ENCODE measurements at places on chromosomes 4 and X.

DNA sequence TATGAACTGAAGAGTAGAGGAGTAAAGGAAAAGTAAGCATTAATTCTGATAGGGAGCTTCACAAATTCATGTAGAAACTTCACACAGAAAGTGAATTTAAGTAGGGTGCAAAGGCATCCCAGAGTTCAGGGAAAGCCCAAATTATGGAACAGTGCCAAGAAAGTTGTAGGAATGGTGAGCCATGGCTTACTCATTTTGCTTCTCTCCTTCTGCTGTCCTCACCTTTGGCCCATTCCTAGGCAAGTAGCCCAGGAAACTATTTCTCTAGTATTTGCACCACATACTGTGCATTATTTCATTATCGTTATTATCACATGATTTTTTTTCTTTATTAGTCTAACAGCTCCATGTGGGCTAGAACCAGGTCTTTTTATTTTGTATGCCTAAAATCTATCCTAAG, 34.9 kb upstream of the IL1RAPL1 start:
- DNase-seq, result no peak

DNA sequence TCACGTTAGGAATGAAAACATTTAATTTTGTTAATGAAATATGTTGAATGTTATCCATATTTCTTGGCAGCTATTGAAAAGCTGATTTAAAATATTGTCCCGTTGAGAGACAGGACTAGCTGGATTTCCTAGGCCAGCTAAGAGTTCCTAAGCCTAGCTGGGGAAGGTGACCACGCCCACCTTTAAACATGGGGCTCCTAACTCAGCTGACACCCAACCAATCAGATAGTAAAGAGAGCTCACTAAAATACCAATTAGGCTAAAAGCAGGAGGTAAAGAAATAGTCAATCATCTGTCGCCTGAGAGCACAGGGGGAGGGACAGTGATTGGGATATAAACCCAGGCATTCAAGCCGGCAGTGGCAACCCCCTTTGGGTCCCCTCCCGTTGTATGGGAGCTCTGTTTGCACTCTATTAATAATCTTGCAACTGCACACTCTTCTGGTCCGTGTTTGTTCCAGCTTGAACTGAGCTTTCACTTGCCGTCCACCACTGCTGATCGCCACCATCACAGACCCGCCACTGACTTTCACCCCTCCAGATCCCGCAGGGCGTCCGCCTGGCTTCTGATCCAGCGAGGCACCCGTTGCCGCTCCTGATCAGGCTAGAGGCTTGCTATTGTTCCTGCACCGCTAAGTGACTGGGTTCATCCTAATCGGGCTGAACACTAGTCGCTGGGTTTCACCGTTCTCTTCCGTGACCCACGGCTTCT, 308.9 kb downstream of the GLUD2 start:
- no peak for DNase-seq

DNA sequence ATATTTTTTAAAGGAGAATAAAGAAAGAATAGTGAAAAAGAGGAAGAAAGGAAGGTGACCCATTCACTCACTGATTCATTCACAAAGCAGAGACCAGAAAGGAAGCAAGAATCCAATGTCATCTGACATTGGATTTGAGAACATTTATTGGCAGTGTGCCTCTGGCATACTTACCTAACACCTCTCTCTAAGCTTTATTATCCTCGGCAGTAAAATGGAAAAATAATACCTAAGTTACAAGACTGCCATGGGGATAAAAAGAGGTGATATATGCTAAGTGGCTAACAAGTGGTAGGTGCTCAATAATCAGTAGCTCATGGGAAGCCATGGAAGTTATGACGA, 41.6 kb upstream of the PPARGC1A start:
- no peak for DNase-seq

GRCh38 chrX:125444659-125445058, 125.0 kb downstream of the TEX13C start:
- DNase-seq, result no peak

DNA sequence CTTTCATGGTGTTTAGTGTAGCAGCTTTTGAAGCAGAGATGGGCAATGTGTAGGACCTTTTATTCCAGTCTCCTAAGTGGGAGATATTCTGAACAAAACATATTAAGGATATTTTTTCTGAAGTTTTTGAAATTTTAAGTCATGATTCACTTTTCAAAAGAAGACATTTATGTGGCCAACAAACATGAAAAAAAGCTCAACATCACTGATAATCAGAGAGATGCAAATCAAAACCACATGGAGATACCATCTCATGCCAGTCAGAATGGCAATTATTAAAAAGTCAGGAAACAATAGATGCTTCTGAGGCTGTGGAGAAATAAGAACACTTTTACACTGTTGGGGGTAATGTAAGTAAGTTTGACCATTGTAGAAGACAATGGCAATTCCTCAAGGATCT, 76.0 kb downstream of the FAT4 start:
- no peak for DNase-seq

GRCh38 chr4:54103190-54103574, 3.2 kb downstream of the GSX2 start:
- no peak for DNase-seq

- DNase-seq, result no peak
These were observed 220.5 kb upstream of the RPS6KA3 start for GRCh38 chrX:20487227-20487626.

- DNase-seq, result no peak
These were observed 562.2 kb upstream of the SLIT2 start for GRCh38 chr4:19689511-19689910.

- no peak for DNase-seq
These were observed 53.6 kb downstream of the SLC7A11 start for GRCh38 chr4:138188406-138189084.

GRCh38 chrX:38055170-38055847, 49.0 kb downstream of the SYTL5 start:
- no peak for DNase-seq

GRCh38 chr4:25795566-25796454, 67.0 kb downstream of the SEL1L3 start:
- no peak for DNase-seq

- DNase-seq, result no peak
These were observed 261.5 kb upstream of the FTHL17 start for GRCh38 chrX:31333165-31333831.

- DNase-seq, result no peak
These were observed 512.2 kb downstream of the FSTL5 start for GRCh38 chr4:161651586-161651985.

- no peak for DNase-seq
These were observed 181.9 kb upstream of the ANXA3 start for GRCh38 chr4:78369679-78370078.

DNA sequence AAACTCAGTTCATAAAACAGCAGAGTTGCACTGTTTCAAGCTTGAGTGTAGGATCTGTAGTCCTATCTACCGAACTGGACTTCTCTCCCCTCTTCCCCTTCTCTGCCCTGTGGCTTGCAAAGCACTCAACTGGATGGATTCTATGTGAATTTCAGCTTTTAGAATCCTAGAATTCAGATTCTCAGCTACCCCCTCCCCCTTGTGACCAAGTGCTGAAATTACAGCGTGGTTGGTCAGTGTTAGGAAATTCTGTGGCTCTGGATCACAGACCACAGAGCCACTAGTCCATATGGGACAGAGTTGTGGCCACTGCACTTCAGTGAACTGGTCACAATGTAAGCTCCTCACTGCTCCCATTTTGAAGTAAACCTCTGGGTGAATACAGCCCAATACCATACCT, 64.6 kb upstream of the TRPC5 start:
- DNase-seq, result no peak

GRCh38 chr4:150994721-150995120, 20.4 kb downstream of the LRBA start:
- DNase-seq, result no peak
